ENCODE measurements at places on chromosomes 2 and 18.

GRCh38 chr2:141692829-141693228, 438.0 kb downstream of the LRP1B start:
- DNase-seq = no peak

DNA sequence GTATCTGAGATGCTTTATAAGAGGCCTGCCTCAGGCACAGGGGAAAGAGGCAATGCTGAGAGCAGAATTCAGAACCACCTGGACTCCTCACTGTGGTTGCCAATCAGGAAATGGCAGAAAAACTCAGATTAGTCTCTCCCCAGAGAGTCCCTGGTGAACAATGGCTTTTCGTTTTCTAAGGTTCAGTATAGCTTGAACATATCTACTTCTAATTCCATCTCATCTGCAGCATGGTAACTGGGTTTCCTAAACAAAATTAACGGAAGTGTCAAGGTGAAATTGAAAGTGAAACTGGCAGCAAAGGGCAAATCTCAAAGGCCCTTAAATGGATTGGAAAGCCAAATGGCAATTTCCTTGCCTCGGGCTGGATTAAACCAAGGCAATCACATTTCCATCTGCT, 480.2 kb upstream of the ACVR2A start:
- no peak for DNase-seq

DNA sequence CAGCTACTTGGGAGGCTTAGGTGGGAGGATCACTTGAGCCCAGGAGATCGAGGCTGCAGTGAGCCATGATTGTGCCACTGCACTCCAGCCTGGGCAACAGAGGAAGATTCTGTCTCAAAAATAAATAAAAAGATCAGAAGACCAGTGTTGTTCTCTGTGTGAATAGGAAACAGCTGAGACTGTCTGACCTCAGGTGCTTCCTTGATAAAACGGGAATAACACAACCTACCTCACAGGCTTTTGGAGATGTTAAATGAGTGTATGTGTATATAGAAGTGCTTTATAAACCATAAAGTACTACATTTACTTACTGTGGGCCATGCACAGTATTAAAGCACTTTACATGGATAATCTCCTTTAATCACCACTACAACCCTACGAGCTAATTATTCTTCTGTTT, 9.9 kb upstream of the CETN1 start:
- DNase-seq = no peak

- no peak for DNase-seq
Measured at GRCh38 chr18:32208023-32208422, 18.2 kb downstream of the MEP1B start.

GRCh38 chr2:108220191-108220590, 19.6 kb upstream of the SULT1C3 start:
- no peak for DNase-seq

GRCh38 chr2:20561637-20562454, 89.1 kb downstream of the HS1BP3 start:
- no peak for DNase-seq

DNA sequence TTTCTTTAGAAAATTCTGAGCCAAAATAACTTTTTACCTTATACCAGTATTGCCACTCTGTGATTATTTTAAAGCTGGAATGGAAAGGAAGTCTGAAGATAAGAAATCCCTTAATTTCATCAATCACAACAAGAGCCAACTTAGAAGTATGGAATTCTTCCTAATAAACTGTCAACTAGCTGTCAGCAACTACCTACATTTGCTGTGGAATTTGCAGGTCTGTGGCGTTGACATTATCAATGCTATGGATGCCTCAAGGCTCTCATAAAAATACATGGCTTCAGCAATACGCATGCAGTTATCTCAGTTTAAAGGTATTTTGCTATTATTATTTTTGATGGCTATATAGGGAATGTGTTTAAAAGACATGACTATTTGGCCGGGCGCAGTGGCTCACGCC, 108.5 kb downstream of the ABCA12 start:
- DNase-seq = no peak

Measured in right forelimb (tissue), 1 donor.